Pulmonary artery endothelial cell (primary cell): ENCODE measurements at places on chromosomes 5 and 9. TPM values are rescaled to one million over a fixed set of nuclear protein-coding genes. Genes with fewer than 3 reads are reported as not detected.

Gene HCN1
- total RNA-seq = not detected in 2 replicates

- DNase-seq = no peak
These were observed 39.6 kb upstream of the FGF1 start for GRCh38 chr5:142725231-142726187.

- DNase-seq = no peak
These were observed 81.4 kb downstream of the TTC39B start for GRCh38 chr9:15225564-15226126.

GRCh38 chr5:91114658-91115057 is 268.5 kb downstream of the ARRDC3 start:
- peak; percentile 51 for DNase-seq

- DNase-seq = no peak
These were observed 483 bp downstream of the G3BP1 start for GRCh38 chr5:151772029-151772845.

DNA sequence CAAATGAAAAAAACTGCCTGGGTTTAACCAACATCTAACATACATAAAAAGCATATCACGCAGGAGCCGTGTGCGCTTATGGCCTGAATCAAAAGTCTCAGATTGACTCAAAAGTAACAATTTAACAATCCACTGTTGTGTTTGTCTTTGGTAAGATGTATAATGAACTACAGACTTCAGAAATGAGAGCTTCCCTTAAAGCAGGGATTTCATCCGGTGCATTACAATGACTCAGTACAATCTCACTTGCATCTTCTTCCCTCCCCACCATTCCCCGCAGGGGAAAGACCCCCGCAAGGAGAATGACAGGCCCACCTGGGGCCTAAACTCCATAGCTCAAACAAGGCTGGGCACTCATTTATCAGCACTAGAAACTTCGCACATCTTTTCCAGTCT is 1.4 kb downstream of the ZFR start:
- DNase-seq = no peak

GRCh38 chr9:134725605-134725940 is 84.0 kb downstream of the COL5A1 start:
- no peak for DNase-seq
